Activated naive CD4-positive, alpha-beta T cell treated with anti-CD3 and anti-CD28 coated beads for 36 hours (primary cell): ENCODE measurements at places on chromosomes 4 and X. TPM values are rescaled to one million over a fixed set of nuclear protein-coding genes. Genes with fewer than 3 reads are reported as not detected.

GRCh38 chr4:94508806-94509205, 57.1 kb downstream of the PDLIM5 start:
- DNase-seq = no peak

GRCh38 chrX:39814391-39814790, 283.4 kb downstream of the BCOR start:
- DNase-seq = peak; percentile 58

DNA sequence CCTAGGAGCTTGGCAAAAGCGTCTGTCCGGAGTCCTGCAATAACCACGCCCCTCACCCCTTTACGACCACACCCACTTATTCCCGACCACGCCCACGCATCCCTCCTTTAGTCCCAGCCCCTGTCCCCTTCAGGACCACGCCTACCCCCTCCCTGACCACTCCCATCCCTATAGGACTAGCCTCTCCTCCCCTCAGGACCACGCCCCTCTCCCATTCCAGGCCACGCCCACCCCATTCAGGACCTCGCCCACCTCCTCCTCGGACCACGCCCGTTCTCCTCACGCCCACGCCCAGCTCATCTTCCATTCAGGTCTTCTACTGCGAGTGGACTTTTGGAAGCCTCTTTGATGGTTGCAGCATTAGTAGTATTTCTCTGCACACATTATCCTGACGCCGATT, 131.2 kb upstream of the STX18 start:
- DNase-seq = no peak

The BMX gene
- not detected for total RNA-seq

DNA sequence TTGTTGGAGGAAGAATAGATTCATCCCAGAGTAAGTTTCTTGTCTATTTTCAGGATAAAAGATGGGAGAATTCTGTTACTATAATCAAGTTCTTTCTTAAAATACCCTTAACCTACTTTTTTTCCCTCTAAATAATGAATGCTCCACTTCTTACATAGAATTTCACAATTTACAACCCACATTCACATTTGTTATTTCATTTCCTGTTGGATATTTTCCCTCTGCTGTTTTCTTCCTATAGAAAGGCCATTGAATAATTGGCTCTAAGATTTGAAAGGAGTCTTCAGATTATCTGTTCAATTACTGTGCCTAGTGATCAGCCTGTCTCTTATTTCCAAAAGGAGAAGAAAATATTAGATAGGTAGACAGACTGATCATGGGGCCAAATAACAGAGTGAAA, 79.7 kb downstream of the CPE start:
- no peak for DNase-seq

DNA sequence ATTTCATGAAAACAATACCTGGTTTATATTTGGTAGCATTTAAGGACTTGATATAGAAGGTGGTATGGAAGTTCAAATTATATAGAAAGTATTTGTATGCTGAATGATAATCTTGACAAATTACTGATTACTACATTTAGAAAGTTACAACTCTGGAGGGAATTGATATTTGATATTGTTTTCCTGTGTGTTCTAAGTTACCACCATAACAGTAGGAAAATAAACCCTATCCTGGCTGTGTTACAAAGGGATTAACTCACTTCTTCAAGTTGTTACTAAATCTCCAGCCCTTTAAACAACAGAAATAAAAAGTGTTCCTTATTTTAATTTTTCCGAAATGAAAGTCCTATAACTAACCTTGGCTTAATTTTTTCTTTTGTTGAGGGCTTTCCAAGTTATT, 36.6 kb downstream of the FHL1 start:
- no peak for DNase-seq

- no peak for DNase-seq
Measured at GRCh38 chr4:41838590-41838989, 90.1 kb upstream of the PHOX2B start.

- no peak for DNase-seq
Measured at GRCh38 chrX:11386001-11386523, 92.8 kb downstream of the AMELX start.

DNA sequence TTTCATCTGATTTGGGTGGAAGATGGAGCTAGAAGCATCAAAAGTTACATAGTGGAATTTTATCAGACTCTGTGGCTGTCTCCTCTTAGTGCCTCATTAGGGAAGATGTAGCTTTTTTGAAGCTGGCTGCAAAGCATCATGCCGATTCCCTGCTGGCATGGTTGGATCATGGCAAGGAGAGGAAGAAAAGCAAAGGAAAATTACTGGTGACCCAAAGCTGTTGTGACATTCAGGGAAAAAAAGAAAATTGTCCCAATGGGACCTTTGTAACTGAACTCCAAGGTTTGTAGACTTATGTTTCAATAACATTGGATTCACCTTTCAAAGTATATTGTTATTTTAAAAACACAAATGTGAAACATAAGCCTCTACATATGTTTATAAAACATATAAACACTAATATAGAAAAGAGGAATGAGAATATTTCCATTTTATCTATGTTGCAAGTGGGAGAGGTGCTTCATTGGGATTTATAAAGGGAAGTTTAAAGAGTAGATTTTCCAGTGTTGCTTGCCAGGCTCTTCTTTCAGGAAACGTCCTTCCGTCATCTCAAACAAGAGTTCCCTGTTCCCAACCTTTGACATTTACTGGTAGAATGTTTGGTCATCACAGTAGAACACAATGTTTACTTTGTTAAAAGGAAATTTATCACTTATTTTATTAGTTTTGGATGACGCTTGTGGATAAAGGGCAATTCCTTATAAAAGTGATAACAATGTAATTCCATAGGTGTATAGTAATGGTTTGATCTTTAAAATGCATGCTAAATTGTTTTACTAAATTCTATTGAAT, 190.1 kb upstream of the GPRIN3 start:
- DNase-seq = no peak

- DNase-seq = no peak
Measured at GRCh38 chrX:18542905-18543304, 117.5 kb downstream of the CDKL5 start.

The TMEM156 gene
- 10.2 TPM for total RNA-seq

- DNase-seq = peak; percentile 35
Measured at GRCh38 chrX:24025741-24026403, 1.1 kb downstream of the KLHL15 start.

The ZNF185 gene
- 1.9 TPM for total RNA-seq

The CDX4 gene
- not detected for total RNA-seq

DNA sequence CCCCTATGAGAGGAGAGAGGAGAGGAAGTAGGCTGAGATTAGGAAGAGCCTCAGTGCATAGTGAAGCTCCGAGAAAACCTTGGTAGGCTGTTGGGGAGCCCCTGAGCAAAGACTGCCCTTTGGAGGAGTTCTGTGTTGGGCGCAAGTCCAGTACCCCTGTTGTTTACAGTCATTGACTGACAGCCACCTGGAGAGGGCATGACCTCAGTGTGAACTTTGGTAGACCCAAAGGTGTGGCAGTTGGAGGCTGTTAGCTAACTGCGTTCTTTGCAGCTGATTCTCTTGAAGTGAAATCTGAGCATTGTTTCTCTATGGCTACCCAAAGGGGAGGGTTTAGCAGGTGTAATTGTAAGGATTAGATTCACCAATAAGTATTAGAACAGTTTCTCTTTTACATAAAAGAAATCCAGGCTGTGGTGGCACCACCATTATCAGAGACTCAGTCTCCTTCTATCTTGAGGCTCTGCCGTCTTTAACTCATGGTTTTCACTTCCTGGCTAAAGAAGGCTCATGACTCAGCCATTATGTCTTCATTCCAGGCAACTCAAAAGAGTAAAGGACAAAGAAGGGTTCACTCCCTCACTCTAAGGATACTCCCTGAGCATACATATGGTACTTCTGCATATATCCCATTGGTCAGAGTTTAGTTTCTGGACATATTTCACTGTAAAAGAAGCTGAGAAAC, 33.4 kb downstream of the ANXA3 start:
- no peak for DNase-seq

The CAPN6 gene
- not detected for total RNA-seq

GRCh38 chr4:3073158-3074077, 920 bp downstream of the HTT-AS start:
- DNase-seq = peak; percentile 17

The FAT1 gene
- 0.43 TPM for total RNA-seq

- DNase-seq = no peak
Measured at GRCh38 chr4:26424153-26424552, 66.1 kb downstream of the CCKAR start.

The PHOX2B gene
- total RNA-seq = not detected

GRCh38 chrX:115367951-115368350, 78.4 kb downstream of the LUZP4 start:
- DNase-seq = no peak

The PITX2 gene
- not detected for total RNA-seq

The BRS3 gene
- total RNA-seq = not detected

DNA sequence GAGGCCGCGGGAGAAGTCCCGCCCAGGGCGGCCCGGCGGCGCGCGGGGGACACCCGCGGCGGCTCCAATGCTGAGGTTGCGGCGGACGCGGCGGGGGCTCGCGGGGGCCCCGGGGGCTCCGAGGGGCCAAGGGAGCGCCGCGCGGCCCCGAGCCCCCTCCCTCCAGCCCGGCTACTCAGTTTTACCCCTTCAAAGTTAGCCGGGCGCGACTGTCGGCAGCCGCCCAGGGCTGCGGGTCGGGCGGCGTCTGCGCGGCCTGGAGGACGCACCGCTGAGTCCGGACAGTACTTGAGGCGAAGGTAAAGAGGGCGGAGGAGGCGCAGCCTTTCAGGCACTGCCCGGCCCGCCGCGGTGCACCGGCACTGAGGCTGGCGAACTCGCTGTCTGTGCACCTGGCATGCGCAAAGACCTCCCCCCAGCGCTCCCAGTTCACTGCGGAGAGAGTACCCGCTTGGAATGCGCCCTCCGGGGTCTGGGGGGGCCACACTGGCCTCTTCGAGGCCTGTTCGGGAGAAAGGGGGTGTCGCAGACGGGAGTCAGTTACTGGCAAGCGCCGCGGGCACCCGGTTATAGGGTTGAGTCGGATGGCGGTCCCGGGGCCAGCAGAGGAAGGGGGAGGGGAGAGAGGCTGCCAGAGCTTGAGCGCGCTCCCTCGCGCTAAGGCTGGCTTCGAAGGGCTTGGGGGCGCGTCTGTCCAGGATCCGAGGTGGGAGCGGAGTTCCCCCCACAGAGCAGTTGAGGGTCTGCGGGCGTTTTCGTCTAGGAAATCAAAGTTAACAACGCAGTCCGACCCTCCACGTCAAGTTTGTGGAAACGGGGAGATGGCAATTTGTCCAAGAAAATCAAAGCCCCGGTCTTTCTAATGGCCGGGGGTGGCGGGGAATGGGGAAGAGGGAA, 1.1 kb downstream of the PCDH19 start:
- DNase-seq = no peak

The WNK3 gene
- total RNA-seq = 0.60 TPM

- no peak for DNase-seq
Measured at GRCh38 chr4:40628888-40629287, 776 bp downstream of the RBM47 start.

- no peak for DNase-seq
Measured at GRCh38 chr4:3193531-3194203, 55.3 kb upstream of the MSANTD1 start.

DNA sequence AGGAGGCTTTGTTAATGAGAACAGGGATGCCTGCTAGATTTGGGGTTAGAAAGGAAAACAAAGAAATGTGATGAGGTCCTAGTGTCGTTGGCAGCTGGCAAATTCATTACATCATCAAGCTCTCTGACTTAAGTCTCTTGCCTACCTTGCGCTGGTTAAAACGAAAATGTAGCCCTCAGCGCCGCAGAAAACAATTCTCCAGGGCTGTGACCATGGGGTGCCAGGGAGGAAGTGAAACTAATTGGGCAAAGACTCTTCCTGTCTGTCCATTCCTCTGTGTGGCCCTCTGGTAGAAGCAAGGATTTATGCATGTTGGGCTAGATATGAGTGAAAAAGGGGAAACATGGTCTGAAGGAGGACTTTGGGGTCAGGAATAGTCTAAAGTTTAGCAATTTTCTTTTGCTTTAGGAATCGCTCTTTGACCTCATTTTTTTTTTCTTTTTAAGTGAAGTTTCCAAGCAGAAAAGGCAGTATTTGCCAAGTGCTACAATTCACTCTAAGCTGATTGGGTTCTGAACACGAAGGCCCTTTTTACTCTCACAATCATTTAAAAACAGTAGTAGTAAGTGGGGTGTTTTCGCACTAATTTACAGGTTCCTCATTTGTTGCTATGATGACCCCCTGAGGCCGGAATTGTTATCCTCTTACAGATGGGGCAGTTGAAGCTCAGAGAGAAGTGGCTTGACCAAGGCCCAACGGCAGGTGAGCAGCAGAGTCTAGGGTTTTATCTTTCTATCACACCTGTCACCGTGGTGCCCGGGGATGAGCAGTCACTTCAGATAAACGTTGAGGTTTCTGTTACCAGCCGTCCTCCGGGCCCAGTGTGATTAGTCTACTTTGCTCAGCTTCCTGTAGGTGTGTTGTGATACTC, 27.3 kb upstream of the CHRNA9 start:
- DNase-seq = peak; percentile 84

DNA sequence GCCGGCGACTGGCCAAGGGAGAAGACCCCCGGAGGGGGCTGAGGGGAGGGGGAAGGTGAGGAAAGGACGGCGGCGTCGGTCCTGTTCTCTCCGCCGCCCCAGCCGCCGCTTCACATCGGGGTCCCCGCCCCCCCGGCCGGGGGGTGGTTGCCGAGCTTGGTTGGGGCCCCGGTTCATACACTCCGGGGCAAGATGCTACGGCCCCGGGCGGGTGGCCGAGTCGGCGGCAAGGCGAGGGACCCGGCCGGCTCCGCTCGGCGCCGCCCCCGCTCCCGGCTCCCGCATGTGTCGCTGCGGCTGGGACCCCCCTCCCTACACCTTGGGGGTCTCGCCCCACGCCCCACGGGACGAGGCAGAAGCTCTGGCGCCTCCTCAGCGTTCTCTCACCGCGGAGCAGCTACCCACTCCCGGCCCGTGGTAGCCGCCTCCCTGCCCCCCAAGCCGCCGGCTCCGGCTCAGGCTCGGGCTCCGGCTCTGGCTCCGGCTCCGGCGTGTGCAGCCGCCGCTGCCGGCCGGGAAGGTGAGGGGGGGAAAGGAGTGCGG, 461 bp downstream of the FBXW7 start:
- DNase-seq = no peak

- no peak for DNase-seq
Measured at GRCh38 chrX:128518508-128518907, 466.3 kb upstream of the ACTRT1 start.

- no peak for DNase-seq
Measured at GRCh38 chr4:83516042-83516772, 19.7 kb upstream of the GPAT3 start.

GRCh38 chr4:136012220-136012619, 1520.1 kb downstream of the PCDH18 start:
- DNase-seq = no peak

The RFC1 gene
- total RNA-seq = 123 TPM

- DNase-seq = no peak
Measured at GRCh38 chrX:46694549-46694948, 64.4 kb downstream of the SLC9A7 start.

DNA sequence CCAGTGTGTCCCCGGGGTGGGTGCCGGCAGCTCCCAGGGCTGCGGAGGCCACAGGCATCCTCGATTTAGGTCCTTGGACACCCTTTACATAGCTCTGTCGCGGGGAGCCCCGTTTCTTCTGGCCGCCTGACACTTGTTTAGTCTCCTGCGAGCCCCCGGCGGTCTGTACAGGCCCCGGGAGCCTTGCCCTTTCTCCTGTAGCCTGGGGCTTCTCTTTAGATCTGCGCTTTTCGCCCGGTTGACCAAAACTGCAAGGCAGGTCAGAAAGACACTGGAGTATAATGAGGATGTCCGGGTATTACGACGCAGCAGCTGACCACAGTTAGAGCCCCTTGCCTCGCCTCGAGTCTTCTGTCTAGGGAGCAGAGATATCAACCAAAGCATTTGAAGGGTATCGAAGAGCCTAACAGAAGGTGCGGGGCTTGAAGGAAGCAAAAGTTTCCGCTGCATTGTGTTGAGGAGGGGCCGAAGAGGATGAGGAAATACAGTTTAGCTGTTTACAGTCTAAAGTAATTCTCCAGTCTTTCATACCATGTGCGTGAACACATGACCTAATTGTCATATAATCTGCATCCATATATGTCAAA, 479 bp downstream of the BRCC3 start:
- no peak for DNase-seq

The TMEM35A gene
- total RNA-seq = not detected
